NCI-H1417 treated with DMSO at 0.1 percent for 48 hours (cell line): ENCODE measurements at places on chromosomes 11 and 22.
A peak's percentile ranks its signal among the peaks of the same experiment; 100 is the strongest.

- no peak for DNase-seq
These were observed 460.0 kb downstream of the BUD13 start for GRCh38 chr11:116312570-116313391.

DNA sequence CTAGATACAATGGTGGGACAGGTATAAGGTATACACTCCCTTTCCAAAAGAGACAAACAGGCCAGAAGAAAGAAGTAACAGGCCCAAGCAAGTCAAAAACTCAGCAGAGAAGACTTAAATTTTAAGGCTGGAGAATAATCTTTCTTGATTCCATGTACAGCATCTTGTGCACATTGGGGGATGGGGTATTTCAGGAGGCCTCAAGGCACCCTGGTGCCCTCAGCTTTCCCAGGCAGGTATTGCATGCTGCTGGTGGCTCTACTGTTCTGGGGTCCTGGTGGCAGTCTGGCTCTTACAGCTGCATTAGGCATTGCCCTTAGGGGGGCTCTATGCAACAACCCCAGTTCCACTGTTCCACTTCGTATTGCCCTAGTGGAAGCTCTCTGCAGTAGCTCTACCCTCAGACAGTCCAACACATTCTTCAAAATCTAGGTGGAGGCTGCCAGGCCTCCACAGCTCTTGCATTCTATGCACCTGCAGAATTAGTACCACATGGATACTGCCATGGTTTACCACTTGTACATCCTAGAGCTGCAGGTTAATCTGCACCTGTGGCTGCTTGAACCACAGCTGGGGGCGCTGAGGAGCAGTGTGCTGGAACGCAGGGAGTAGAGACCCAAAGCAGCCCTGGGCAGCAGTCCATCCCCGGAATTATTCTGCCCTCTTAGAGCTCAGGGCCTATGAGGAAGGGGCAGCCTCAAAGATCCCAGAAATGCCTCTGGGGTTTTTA, 4.2 kb upstream of the CTSC start:
- no peak for DNase-seq

DNA sequence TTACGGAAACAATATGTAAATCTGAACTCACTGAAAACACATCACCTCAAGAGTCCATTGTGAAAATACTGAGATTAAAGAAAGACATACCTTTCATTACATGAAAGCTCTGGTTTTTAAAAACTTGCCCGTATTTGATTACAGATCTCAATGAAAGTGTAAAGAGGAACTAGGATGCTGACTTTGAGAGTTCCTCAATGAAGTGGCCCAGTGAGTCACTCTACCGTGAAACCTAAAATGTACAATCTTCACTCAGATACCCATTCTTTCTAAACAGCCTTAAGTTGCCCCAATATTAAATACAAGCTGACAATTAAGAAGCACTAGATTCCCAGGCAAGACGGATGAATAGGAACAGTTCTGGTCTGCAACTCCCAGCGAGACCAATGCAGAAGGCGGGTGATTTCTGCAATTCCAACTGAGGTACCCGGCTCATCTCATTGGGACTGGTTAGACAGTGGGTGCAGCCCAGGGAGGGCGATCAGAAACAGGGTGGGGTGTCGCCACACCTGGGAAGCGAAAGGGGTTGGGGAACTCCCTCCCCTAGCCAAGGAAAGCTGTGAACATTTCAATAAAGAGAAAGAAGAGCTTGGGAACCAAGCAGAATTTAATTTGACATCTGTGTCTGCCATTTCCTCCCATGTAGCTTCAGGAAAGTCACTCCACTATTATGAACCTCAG, 33.8 kb upstream of the OR9G4 start:
- no peak for DNase-seq

- DNase-seq: no peak
These were observed 38.3 kb upstream of the CCDC34 start for GRCh38 chr11:27401280-27401832.

DNA sequence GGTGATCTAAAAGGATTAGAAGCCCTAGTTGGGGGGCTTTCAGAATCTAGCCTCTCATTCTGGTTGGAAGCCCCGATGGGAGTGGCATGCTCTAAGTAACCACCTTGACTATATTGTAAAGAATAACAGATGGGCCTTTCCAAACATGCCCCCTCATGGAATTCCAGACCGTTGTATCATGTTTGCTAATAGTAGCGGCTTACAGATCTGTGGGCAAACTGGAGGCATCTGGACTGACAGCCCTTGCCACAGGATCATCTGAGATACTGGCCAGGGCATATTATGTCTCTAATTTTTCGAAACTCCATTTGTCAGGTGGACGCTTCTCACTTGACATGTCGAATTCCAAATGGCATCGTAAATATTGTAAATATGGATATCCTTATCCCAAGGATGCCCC, 10.5 kb downstream of the APIP start:
- DNase-seq: no peak

- DNase-seq: no peak
These were observed 86.5 kb downstream of the ACER3 start for GRCh38 chr11:76947190-76947589.

DNA sequence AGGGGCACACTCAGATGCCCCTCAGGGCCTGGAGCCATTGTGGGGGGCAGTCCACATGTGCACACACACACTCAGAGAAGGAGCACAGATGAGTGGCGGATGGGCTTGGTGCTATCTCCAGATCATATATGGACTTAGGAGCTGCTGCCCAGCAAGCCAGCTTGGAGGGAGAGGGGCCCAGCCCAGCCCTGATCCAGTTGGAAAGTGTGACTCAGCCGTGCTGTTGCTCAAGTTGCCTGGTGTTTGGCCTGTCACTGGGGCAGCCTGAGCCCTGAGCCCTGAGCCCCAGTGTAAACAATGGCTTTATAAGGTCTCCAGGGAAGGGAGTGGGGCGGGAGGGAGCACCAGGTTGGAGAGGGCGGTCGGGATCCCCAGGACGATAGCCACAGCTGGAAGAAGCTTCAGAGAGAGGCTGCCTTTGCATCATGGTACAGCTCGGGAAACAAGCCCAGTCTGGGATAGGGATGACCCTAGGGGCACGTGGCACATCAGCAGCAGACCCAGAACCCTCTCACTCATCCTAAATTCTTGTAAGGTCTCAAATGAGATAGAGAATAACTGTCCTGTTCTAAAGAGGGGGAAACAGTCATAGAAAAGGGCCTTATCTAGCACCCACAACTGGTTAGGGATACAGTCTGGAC, 4.8 kb downstream of the SELENOM start:
- no peak for DNase-seq

- DNase-seq: no peak
These were observed 132.7 kb upstream of the DDI1 start for GRCh38 chr11:103903621-103904323.

GRCh38 chr11:13338427-13339069, 61.0 kb downstream of the BMAL1 start:
- no peak for DNase-seq

DNA sequence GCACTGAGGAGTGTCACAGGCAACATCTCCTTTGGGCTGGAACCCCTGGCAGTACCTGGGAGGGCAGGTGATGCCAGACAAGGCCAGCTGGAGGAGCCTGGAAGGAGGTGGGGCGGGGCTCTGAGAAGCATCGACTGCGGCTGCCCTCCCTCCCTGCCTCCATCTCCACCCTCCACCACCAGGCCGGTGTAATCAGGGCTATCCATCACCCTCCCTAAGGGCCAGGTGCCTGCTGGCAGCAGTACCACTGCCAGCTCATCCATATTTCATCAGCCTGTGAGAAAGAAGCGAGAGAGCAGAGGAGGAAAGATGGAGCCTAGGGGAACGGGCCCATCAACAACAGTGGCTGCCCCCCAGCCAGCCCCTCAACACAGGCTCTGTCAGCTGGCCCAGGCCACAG, 51.4 kb upstream of the RASD2 start:
- DNase-seq: peak; percentile 31

DNA sequence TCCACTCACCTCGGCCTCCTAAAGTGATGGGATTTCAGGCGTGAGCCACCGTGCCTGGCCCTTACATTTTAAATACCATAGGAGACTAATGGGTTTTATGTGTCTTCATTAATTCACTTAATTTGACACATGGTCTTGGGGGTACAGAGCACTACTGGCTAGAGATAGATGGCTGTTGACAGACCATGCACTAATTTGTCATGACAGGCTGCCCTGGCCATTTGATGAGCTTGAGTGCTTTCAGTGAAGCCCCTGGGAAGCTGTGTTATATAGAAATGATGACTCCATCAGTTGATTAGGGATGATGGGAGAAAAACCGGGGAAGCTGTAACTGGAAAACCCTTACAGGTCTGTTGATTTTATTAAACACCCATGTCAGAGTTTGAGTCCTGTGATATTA, 6.6 kb downstream of the PHF5A start:
- no peak for DNase-seq

DNA sequence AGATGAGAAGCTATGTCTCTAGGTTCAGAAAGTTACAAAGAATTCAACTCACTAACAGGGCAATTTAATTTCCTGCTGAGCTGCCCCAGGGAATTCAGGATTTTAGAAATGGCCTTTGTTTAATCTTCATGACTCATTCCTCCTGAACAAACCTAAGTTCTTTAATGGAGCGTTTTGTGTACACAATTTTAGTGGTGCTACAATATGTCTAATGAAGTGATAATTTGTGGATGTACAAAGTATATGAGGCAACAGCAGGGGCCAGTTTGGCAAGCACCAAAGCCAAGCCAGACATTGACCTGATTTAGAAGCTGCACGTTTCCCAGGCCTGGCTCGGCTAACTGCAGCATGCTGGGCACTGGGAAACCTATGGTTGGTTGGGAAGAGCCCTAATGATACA, 34.4 kb upstream of the HEPHL1 start:
- peak; percentile 39 for DNase-seq

GRCh38 chr11:110072930-110073329, 20.3 kb upstream of the ZC3H12C start:
- DNase-seq: no peak

DNA sequence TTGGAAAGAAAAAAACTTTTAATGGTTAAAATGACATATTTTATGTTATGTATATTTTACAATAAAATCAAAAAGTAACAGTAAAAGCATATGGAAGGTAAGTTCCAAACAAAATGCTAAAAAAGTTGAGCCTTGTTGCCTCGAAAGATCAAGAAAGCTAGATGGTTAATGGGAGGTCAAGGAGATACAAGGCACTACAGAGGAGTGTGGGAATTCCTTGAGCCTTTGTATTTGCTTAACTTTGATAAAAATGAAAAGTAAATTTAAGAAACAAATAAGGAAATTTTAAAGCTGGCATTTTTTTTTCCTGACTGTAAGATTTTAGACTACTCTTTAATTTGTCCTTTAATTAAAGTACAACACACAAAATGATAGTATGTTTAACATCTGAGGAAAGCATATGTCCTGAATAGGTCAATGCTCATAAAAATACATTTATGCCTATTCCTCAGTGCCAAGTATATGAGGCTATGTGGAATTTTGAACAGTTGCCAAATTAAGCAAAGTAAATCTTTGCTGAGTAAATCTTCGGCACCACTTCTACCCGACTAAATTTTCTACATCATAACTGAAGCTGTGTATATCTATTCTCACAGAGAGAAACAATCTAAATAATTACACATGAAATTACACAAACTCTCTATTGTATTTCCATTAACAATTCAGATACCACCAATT, 108.8 kb downstream of the TTC28 start:
- no peak for DNase-seq

- DNase-seq: no peak
These were observed 21.2 kb downstream of the LGR4 start for GRCh38 chr11:27451244-27451965.

DNA sequence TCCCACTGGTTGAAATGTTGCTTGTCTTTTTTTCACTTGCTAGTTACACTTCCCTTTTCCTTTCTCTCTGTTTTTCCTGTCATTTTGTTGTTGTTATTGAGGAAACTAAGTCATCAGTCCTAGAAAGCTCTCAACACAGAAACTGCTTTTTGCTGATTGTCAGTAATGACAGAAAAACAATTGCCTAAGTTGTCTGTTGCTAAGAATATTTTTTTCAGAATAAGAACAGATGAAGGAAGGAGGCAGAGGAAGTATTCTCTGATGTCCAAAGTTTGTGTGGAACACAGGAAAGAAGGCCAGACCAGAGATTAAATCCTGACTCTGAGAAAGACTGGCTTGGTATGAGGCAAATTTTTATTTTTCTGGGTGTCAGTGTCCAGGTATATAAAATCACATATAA, 163.3 kb downstream of the CASP12 start:
- no peak for DNase-seq

DNA sequence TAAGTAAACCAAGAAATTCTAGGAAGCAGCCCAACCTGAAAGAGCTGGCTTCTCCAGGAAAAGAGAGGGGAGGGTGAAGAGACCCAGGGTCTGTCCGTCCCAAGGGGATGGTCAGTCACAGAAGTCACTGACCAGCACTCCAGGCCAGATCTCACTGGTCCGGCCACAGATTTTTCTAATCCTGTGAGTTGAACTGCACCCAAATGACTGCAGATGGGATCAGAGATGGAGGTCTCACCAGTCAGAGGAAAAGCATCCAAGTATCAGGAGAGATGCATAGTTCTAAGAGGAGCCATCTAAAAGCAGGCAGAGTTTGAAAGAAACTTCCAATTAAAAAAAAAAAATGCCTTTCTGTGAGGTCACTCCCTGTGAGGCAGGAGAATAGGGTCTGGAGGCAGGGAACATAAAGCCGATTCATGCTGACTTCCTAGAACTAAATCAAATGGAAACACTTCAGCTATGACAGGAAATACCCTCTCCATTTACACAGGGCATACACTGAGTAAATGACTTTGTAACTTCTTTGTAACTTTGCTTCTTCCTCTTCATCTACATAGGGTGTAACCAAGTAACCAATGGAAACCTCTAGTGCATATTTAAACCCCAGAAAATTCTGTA, 144.5 kb downstream of the CCDC34 start:
- DNase-seq: no peak

- DNase-seq: no peak
These were observed 26.1 kb downstream of the IRAG1 start for GRCh38 chr11:10667521-10667885.

DNA sequence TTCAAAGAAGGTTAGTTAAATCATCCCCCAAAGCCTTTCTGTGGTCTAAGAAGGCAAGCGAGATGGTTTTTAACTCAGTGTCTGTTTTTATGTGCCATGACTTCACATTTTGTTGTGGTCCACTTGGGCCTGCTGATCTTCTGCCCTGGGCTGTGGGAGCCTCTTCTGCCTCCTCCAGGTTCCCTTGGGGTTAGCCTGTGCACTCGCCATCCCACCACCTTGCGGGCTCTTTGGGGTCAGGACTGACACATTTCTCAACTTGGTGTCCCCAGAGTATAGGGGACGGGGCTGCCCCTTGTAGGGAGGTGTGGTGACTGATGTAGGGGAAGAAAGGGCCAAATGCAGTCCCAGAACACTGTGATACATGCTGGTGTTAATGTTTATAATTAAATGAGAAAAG, 207.0 kb downstream of the TBC1D22A start:
- no peak for DNase-seq

DNA sequence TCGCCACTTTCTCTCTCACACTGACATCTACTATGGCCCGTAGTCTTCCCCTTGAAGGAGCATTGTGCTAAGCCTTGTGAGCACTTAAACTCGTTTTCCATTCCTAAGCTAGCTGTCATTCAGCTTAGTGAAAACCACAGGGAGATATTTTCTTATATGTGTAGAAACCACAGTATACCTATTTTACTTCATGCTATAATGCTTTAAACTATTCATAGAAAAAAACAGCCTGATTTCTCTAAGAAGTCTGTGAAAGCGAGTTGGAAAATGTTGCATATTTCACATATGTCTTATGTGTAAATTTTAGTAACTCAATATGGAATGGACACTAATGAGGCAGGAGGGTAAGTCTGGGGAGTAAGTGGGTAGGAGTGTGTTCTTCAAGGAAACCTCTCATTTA, 194.3 kb upstream of the CTSC start:
- no peak for DNase-seq

GRCh38 chr11:23555085-23555484, 694.8 kb upstream of the CCDC179 start:
- no peak for DNase-seq
